ENCODE measurements at places on chromosomes 5 and 9.

GRCh38 chr5:140295414-140295813, 7.5 kb downstream of the PFDN1 start:
- no peak for DNase-seq

DNA sequence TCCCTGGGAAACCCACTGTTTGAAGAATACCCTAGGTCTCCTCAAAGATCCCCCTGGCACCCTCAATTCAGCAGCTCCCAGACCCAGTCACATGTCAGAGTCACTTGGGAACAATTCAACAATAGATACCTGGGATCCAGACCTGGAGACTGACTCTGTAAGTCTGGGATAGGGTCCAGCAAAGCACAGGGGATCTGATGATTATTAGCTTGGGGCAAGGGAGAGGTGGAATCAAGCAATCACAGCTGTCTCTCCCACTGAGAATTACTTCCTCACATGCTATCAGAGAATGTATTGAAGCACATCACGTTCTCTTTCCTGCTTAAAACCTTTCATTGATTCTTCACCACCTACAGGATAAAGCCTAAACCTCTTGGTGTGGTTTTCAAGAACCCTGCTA, 5.9 kb downstream of the FAM193B start:
- no peak for DNase-seq

DNA sequence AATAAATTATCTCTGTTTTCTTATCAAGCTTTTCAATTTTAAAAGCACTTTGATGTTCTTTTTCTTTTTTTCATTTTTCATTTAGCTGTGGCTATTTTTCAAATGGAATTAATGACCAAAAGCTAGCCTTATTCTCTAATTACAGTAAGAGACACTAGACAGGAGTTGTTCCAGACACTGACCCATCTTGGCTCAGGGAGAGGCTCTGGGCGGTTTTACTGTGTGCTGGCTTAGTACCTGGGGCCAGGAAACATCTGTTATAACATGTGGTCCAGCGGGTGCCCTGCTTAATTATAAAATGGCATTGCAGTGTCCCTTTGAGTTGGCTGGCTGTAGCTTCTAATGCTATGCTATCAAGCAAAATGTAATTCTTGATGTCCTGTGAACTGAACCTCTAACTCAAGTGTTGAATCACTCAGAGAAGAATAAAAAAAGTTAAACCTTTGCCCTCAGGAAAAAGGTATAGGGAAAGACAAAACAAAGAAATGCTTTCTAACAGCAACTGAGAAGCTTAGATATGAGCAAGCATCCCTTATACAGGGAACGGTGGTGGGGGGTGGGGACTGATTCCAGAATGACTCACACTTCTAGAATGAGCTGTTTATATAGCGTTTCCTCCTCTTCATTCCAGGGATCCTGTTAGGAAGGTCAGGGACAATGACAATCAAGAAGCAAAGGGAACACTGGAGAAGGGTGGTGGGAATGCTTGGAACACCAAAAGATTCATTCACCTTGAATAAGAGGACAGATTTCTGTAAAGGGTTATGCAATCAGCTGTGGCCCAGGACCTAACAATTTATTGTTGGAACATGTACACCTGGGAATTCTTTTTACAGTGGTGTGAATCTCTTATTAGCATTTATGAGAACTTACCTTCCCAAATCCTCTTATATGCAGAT, 58.7 kb upstream of the NFIB start:
- no peak for DNase-seq

DNA sequence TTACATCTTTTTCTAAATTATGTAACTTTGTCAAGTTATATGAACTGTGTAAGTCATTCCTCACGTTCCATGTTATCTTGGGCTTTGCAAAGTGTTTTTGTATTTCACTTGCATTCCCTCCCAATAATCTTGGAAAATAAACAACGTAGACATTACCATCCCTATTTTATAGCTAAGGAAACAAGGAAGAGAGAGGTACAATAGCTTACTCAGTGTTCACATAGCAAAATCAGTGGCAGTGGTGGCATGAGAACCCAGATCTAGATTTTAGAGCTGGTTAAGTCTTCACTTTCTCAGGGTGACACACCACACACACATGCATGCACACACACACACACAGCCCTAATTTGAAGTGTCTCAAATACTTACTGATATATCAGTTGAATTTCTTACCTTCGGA, 34.1 kb downstream of the NSA2 start:
- no peak for DNase-seq

- DNase-seq: no peak
Measured at GRCh38 chr5:138972836-138973235, 97.7 kb upstream of the LRRTM2 start.

GRCh38 chr5:10468256-10468655, 26.6 kb downstream of the ROPN1L start:
- no peak for DNase-seq

- DNase-seq: no peak
Measured at GRCh38 chr9:117411547-117411946, 3.3 kb downstream of the ASTN2 start.

- DNase-seq: no peak
Measured at GRCh38 chr9:77442436-77442835, 205.7 kb downstream of the GNA14 start.

- DNase-seq: peak; percentile 10
Measured at GRCh38 chr5:113489299-113489698, 1.0 kb upstream of the MCC start.

- DNase-seq: no peak
Measured at GRCh38 chr5:173989432-173990082, 587 bp downstream of the C5orf47 start.

DNA sequence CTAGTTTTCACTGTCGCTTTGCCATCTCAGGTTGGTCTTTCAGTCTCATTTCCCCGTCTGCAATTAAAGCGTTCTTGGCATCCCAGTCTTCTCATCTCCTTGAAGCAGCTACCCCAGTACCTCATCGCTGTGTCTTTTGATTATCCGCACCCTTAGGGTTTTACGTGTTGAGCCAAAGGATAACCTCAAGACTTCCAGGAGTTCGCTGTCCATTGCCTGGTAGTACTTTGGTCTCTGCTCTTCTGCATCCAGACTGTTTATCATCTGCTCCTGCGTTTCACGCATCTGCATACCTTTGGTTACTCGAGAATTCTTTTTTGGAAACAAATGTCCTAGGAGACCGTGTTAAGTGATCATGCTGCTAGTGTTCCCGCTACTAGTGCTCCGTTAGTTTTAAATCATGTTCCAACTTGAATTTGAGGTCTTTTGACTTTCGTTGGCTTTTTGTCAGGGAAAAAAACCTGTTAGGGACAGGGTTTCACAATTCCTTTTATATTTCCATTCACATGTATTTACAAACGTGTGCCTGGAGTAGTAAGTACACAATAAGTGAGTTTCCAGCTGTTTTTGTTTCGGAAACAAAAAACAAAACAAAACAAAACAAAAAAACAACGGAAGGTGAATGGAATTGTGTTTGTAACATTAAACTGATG, 888 bp downstream of the RABGAP1 start:
- no peak for DNase-seq

DNA sequence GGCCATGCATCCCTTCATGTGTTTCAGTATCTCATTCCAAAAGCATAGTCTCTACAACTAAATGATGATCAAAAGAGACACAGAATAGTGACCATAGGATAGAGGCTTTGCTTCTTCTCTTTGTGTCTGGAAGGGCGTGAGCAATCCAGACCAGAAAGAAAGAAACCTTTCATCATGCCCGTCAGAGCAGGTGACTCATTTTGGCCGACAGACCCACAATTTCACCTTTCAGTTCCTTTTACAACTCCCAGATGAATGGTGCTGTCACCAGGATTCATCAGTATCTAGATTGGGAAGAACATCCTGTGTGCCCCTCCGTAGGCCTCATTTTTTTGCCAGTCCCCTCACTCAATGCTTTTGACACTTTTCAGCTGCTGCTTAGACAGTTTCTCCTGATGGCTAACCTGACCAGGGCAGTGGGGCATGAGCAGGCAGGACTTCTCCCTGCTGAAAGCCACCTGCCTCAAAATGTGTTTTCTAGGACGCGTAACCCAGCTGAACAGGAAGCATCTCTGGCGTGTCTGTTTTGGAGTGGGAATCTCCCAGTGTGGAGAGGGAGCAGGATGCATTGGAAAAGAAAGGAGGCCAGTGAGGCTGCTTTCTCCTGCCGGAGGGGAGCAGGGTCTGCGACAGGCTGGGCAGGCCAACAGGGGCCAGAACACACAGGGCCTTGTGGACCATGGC, 21.2 kb downstream of the ABLIM3 start:
- DNase-seq: no peak

GRCh38 chr9:69674112-69674685, 2.0 kb upstream of the APBA1 start:
- no peak for DNase-seq

GRCh38 chr9:33687779-33688178, 107.6 kb upstream of the PRSS3 start:
- DNase-seq: no peak

DNA sequence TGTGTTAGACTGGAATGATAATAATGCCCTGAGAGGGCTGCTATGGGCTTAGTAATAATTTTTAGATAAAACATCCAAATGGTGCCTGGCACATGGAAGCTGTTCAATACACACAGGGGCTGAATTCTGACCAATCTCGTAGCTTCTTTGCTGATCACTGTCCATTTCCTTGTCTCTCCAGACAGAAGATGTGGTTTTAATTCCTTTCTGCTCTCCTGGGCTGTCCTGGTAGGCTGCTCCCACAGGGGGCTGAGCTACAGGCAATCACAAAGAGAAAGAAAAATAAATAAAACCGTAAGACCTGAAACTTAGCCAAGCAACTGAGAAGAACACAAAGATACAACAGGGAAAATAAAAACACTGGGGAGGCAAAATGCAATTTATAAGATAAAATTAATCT, 136.5 kb downstream of the CDK5RAP2 start:
- no peak for DNase-seq

DNA sequence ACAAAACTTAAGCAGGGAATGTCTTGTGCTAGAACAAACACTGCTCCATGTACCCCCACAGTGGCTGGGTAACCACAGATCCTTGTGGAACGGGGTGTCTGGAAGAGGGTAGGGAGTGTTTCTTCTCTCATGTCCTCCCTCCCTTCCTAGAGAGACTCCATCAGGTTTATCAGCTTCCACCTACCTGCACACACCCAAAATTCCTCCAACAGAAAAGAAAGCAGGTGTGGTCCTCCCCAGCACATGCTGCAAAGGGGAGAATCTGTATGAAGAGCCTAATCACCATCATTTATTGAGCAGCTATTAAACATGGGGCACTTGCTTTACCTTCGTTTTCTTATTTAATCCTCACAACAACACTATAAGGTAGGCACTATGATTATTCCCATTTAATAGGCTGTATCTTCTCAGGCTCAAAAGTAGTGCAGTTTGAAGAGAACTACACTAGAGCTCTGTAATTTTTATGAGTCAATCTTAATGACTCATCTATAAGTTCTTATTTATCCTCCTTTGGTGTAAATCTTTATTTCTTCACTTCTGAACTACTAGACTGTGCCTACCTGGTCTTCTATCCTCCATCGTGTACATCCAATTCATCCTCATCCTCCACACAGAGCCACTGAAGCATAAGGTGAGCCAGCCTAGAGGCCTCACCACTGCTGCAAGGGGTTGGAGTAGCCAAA, 31.6 kb downstream of the C9orf40 start:
- no peak for DNase-seq

DNA sequence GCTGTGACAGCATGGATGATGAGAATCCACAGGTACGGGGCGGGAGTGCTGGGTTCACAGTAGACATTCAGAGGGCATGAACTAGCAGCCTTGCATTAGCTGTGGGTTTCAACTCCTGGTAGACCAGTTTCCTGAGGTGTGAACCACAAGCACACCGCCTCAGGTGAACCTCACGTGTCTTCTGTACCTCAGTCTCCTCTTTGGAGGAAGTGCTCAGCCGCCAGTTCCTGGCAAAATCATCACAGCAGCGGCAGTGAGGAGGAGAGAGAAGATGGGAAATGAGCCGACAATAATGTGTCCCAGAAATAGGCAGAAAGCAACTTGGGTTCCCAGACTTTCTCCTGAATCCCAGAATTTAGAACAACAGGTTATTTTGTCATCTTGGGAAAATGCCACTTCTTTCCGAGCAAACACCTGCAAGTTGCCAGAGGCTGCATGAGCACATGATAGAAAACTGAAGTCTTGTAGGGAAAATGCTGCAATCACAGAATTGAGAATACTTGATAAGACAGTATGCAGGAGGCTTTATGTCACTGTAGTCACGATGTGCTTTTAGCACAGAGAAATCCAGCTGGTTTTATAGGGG, 258.5 kb downstream of the AOPEP start:
- no peak for DNase-seq

GRCh38 chr5:52468976-52469375, 318.7 kb upstream of the ITGA1 start:
- DNase-seq: no peak

DNA sequence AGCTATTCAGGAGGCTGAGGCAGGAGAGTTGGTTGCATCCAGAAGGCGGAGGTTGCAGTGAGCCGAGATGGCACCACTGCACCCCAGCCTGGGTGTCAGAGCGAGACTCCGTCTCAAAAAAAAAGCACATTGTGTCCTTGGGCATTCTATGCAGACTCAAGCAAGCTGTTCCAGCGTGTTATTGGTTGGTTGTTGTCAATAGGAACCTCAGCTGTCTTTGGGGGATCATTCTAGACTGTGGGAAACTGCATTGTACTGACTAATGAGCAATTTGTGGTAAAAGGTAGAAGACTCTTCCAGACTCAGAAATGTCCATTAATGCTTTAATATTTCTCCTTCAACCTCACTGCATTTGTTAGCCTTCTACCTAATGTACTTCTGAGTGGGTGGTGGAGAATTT, 379.5 kb upstream of the GRAMD2B start:
- DNase-seq: no peak

GRCh38 chr9:110076894-110077725, 130.8 kb downstream of the C9orf152 start:
- no peak for DNase-seq

DNA sequence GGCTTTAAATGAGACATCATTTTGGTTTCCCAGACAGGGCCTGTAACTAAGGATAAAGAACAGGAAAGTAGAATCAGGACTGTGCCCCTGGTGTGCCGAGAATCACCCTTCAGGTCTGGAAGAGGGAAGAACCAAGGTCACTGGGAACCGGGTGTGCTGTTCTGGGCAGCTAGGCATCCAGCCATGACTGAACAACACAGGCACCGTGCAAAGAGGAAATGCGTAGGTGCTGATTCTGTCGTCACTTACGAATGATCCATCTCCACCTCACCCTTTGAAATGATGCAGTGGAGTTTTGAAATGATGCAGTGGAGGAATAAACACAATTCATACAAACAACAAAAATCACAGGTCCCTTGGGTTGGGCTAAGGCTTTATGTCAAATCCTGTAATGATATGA, 64.4 kb downstream of the MAP1B start:
- DNase-seq: no peak

- DNase-seq: no peak
Measured at GRCh38 chr5:35305336-35306020, 75.2 kb upstream of the PRLR start.

GRCh38 chr9:94680621-94681020, 41.3 kb upstream of the FBP1 start:
- no peak for DNase-seq

GRCh38 chr5:104363567-104363966, 801.0 kb upstream of the NUDT12 start:
- no peak for DNase-seq

DNA sequence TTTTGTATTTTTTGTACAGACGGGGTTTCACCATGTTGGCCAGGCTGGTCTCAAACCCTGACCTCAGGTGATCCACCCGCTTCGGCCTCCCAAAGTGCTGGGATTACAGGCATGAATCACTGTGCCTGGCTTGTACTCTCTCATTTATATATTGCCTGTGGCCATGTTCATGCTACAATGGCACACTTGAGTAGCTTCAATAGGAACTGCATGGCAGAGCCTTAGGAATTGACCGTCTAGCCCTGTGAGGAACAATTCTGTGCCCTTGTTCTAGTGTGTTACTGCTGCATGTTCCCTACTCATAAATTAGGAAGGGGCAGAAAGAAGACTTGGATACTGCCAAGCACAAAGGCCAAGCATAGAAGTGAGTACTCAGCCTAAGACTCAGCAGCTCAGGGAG, 104.2 kb downstream of the LIFR start:
- no peak for DNase-seq
